ENCODE measurements at places on chromosomes 1 and 21.

DNA sequence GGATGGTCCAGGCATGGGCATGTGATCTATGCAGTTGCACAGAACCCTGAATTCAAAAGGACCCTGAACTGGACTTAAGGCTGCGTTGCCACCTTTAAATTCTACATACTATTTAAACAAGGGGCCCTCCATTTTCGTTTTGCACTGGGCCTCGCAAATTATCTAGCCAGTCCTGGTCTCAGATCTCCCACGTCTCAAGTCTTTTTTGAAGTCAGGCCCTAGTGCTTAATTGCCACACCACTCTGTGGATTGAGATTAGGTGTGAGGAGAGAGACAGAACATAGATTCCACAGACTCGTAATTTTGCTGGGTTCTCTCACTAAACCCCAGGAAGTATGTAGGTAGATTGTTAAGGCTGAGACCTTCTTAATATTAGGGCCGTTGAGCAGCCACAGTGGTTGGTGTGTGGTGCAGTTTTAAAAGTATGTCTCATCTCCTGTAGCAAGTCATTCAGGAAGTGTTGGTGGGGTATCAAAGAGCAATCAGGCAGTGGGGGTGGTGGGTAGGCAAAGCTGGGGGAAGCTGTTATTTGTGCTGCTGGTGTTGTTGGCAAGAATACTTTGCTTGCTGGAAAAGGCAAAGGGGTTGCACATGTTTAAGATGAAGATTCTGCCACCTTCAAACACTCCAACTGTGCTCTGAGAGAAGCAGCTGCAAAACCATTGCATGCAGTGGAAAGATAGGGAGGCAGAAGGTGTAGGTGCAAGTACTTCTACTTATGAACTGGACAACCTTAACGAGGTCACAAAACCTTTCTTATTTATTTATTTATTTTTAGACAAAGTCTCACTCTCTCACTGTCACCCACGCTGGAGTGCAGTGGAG is 11.2 kb downstream of the CD84 start:
- no peaks in the 10 kb centered on the region for H3K4me1 ChIP-seq
- no peak for DNase-seq
- no peaks in the 10 kb centered on the region for H3K27me3 ChIP-seq
- H3K27ac ChIP-seq, result no peak overlapping the region

- DNase-seq, result no peak
- no peaks in the 10 kb centered on the region for H3K36me3 ChIP-seq
- H3K27me3 ChIP-seq, result no peaks in the 10 kb centered on the region
- no peak overlapping the region for H3K4me3 ChIP-seq
These were observed 10.9 kb downstream of the PCSK9 start for GRCh38 chr1:55050283-55050682.

GRCh38 chr1:9080705-9081291 is 11.4 kb upstream of the SLC2A5 start:
- peak overlapping the region; percentile 88 for H3K27ac ChIP-seq
- no peaks in the 10 kb centered on the region for H3K27me3 ChIP-seq
- H3K36me3 ChIP-seq, result no peaks in the 10 kb centered on the region
- H3K4me3 ChIP-seq, result no peak overlapping the region
- H3K4me1 ChIP-seq, result peaks cover 35% of the 10 kb centered on the region

- no peak for DNase-seq
- H3K27ac ChIP-seq, result no peak overlapping the region
- no peaks in the 10 kb centered on the region for H3K36me3 ChIP-seq
- no peak overlapping the region for H3K4me3 ChIP-seq
- no peaks in the 10 kb centered on the region for H3K4me1 ChIP-seq
These were observed 97.6 kb upstream of the DYNLT5 start for GRCh38 chr1:66654643-66655042.

DNA sequence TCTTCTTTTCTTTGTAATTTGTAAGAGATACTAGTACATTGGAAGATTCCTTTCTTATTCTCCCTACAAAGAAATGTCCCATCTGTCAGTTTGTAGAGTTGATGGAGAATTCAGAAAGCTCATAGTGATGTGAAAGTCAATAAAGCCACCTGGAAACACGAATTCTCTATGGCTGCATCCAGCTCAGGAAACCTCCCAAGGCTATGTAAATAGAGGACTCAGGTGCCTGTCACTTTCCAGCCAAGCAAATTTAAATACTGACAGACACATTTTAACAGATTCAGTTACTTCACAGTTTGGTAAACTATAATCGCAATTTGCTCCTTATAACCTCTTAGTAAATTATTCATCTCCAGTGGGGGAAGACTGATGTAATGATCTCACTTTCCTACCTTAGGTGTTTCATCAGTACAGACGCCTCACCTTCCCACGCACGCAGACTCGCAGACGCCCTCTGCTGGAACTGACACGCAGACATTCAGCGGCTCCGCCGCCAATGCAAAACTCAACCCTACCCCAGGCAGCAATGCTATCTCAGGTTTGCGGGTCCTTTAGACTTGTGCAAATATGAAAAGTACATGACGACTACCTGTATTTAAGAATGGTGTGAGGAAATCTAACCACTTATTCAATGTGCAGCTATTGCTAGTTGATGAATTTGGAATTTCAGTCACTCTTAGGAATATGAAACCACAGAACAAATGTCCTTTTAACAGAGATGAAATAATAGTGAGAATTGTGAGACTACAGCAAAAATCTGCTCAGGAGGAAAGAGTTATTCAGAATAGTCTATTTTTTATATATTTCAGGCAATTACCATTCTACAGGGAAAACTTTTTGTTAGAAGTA is 60.6 kb downstream of the PTPRC start:
- peaks cover 3% of the 10 kb centered on the region for H3K27me3 ChIP-seq
- H3K27ac ChIP-seq, result no peak overlapping the region
- H3K4me1 ChIP-seq, result no peaks in the 10 kb centered on the region
- no peaks in the 10 kb centered on the region for H3K36me3 ChIP-seq

DNA sequence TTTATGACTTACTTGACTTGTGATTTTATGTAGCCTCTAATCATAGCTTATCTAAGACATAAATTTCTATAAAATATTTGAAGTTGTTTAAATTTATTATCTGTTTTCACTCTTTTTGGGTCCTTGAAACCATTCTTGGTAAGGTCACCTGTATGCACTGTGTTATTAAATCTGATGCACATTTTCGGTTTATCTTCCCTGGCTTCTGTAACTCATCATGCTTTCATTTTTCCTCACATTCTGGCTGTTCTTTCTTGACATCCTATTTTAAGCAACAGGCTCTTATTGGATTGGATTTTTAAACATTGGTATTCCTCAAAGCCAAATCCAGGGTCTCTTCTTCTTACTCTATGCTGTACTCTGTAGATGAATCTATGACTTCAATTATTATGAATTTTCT is 341.6 kb downstream of the TGFB2 start:
- no peaks in the 10 kb centered on the region for H3K27me3 ChIP-seq
- DNase-seq, result no peak
- no peaks in the 10 kb centered on the region for H3K36me3 ChIP-seq
- H3K4me1 ChIP-seq, result no peaks in the 10 kb centered on the region
